ENCODE measurements at places on chromosomes 6 and 20.

- DNase-seq: no peak
Observed at GRCh38 chr6:167113935-167114910, 8.7 kb upstream of the CCR6 start.

GRCh38 chr20:673603-674001 lies 2.0 kb downstream of the SCRT2 start:
- DNase-seq: no peak

DNA sequence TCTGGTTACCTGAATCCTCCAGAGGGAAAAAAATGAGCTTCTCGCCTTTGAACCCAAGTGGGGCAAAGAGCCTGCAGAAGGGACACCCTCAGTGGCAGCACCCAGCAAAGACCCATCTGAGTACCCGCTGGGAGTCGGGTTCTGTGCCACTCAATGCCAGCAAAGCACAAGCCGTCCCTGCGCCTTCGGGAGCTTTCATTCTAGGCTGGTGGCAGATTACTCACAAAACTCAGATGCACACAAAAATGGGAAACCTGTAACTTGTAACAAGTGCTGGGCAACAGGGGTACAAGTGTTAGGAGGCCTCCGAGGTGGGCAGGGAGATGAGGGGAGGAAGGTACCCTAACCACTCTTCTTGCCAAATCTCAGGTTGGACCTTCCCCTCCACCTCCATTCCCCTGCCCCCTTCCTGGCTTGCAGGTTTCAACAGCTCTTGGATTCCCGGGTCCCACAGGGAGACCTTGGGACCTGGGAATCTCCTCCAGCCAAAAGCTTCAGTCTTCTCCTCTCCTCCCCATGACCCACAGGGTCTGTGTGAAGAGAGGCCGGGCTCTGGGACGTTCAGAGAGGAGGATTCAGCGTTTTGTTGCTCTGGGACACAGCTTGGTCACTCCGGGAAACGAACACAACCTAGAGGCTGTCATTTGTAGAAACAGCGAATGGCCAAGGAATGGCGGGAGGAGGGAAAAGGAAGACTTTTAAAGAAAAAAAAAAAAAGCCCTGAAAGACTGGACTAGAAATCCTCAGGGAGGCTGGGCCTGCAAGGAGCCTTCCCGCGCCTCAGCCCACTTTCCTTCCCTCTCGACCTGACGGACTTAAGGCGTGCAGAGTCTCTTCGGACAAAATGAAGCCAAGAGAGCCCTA lies 1.2 kb upstream of the PARD6B start:
- DNase-seq: no peak

GRCh38 chr6:40556023-40556422 lies 31.1 kb downstream of the LRFN2 start:
- DNase-seq: no peak

GRCh38 chr20:39654171-39654570 lies 692.0 kb downstream of the DHX35 start:
- no peak for DNase-seq

DNA sequence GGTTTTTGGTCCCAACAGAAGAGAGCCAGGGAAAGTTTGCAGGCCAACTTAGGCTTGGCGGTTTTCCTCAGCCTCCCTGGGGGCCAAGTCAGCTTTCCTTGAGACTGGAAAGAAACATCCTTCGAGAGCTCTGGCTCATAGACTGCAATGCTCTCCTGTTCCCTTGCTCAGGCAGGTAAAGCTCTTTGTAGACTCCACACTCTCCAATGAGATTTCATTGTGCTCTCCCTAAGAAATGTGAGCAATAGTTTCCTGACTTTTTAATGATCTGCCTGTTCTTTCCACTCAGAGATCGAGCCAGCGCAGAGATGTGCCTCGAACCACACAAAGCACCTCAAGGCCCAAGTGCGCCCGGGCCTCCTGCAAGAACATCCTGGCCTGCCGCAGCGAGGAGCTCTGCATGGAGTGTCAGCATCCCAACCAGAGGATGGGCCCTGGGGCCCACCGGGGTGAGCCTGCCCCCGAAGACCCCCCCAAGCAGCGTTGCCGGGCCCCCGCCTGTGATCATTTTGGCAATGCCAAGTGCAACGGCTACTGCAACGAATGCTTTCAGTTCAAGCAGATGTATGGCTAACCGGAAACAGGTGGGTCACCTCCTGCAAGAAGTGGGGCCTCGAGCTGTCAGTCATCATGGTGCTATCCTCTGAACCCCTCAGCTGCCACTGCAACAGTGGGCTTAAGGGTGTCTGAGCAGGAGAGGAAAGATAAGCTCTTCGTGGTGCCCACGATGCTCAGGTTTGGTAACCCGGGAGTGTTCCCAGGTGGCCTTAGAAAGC lies 13.9 kb downstream of the TNFAIP3 start:
- no peak for DNase-seq

GRCh38 chr20:54669040-54669363 lies 193.6 kb downstream of the DOK5 start:
- DNase-seq: no peak

DNA sequence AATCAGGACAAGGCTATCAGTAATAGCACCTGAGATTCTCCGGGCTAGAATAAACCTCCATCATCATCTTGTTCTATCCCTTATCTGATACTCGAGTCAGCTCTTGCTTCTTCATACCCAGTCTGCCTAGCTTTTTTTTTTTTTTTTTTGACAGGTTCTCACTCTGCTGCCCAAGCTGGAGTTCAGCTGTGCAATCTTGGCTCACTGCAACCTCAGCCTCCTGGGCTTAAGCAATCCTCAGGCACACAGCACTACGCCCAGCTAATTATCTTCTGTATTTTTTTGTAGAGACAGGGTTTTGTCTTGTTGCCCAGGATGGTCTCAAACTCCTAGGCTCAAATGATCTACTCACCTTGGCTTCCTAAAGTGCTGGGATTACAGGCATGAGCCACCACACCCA lies 19.5 kb downstream of the SRSF6 start:
- DNase-seq: no peak

DNA sequence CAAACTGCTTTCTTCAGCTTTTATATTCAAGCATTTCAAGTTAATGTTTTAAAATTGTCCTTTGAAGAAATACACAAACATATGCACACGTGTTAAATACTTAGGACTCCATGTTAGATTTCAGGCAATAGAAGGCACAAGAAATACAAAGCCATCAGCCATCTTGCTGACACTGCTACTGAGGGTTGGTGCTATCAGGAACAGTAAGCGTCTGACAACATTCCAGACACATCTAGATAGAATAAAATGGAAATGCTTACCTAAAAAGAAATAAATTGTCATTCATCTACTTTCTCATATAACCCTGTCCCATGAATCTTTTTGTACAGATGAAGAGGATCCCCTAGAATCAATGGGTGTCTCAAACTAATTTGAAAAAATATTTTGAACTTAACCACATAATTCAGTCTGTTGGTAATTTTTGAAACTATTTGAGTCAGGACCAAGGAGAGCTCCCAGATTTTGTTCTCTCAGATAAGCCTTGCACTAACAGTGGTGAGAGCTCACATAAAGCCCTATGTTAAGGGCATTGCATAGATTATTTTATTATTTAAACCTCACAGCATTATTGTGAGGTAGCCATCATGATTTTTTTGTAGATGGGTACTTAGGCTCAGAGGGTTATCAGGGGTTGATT lies 631.1 kb upstream of the POU3F2 start:
- no peak for DNase-seq

GRCh38 chr6:139888681-139889122 lies 514.3 kb upstream of the CITED2 start:
- DNase-seq: no peak

DNA sequence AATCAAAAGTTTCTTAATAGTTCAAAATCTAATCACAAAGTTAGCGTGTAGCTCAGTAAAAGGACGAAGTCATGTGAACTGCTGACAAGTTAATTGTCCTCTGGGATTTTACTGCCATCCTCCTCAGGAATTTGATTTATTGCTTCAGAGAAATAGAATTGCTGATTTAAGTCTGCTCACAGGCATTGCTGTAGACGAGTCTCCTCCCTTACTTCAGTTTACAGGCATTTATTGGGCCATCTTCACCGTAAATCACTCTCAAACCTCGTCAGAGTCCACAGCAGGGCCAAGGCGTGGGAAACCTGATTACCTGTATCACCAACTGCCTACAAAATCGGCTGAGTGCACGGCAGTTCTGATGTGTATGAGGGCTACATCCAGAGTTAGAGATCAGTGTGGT lies 119.1 kb upstream of the PDE10A start:
- no peak for DNase-seq

GRCh38 chr6:56749632-56750151 lies 107.0 kb upstream of the DST start:
- no peak for DNase-seq

GRCh38 chr6:147974376-147974775 lies 368.3 kb upstream of the SASH1 start:
- no peak for DNase-seq

- DNase-seq: no peak
Observed at GRCh38 chr20:61925555-61926252, 140.0 kb downstream of the TAF4 start.

DNA sequence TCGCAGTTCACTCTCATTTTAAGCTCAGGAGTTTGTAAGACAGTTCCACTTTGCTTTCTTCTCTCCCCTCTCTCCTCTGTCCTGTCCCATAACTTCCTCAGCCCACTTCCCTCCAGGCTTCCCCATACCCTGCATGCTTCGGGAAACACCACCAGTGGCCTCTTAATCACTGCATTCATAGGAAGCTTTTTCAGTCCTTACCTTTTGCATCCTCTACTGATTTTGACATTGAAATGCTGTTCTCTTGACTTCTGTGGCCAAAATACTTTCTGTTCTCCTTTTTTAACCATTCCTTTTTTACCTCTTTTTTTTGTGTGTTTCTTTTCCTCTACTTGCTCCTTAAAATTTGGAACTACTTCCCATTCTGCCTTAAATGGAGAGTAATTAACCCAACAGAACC lies 69.7 kb downstream of the HIVEP1 start:
- no peak for DNase-seq

- DNase-seq: no peak
Observed at GRCh38 chr6:167341665-167342655, 17.1 kb downstream of the TTLL2 start.

DNA sequence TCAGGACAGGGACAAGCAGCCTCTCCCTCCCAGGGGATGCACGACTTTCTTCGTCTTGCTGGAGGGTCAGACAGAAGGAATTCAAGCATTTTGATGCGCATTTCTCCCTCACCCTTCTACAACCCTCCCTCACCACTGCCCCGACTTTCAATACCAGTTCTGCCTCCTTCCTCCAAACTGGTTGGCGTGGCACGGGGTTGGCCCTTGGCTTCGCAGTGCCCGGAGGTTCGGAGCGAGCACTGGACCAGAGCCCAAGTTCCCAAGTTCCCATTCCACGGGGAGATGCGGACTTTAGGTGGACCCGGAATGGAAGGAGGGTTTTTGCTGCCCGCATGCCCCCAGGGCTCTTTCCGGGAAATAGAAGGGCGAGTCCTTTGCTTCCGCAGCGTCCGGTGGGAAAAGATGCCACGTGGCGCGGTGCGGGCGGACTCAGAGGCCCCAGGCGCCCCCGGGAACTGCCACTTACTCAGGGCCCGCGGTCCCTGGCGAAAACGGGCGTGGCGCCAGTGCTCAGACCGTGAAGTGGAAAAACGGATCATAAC lies 8.0 kb upstream of the LAMP5 start:
- DNase-seq: no peak

GRCh38 chr6:169146521-169146920 lies 107.1 kb downstream of the THBS2 start:
- DNase-seq: no peak

DNA sequence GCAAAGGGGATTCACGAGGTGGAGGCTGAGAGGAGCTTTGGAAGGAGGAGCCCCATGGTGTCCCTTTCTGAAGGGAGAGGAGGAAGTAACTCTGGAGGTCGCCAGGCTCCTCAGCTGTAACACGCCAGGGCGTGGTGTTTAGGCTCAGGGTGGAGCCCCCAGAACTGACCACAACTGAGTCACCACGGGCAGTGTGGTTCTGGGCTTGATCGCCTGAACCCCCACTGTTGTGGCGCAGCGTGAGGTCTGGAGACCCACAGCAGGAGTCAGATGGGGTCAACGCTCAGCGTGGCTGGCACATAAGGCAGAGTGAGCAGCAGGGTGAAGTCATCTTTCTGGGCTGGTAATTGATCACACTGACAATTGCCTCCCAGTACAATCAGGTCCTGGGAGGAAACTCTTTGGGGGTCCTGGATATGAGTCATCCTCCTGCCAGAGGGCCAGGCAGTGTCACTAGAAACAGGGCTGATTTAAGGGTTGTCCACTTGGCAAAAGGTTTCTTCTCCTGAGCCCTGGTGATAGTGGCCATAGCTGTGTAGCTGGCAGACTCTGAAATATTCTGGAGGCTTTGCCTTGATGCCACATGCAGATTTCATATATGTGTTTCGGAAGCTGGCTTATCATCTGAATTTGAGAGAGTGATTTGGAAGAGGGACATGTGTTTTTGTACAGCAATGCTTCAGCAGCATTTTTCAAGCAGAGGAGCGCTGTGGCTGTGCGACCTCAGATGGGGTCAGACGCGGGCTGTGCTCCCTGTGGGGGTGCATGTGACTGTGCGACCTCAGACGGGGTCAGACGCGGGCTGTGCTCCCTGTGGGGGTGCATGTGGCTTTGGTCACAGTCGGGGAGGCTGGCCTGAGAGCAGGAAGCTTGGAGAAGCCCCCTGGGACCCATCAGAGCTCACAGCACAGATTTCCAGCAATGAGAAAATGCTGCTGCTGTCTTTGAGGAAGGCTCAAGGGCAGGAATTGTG lies 50.0 kb downstream of the SYNJ2 start:
- peak; percentile 89 for DNase-seq

GRCh38 chr20:5170341-5170740 lies 43.5 kb downstream of the CDS2 start:
- no peak for DNase-seq

GRCh38 chr6:85418059-85418458 lies 31.8 kb upstream of the NT5E start:
- no peak for DNase-seq

GRCh38 chr6:66499851-66500250 lies 792.8 kb upstream of the EYS start:
- no peak for DNase-seq

DNA sequence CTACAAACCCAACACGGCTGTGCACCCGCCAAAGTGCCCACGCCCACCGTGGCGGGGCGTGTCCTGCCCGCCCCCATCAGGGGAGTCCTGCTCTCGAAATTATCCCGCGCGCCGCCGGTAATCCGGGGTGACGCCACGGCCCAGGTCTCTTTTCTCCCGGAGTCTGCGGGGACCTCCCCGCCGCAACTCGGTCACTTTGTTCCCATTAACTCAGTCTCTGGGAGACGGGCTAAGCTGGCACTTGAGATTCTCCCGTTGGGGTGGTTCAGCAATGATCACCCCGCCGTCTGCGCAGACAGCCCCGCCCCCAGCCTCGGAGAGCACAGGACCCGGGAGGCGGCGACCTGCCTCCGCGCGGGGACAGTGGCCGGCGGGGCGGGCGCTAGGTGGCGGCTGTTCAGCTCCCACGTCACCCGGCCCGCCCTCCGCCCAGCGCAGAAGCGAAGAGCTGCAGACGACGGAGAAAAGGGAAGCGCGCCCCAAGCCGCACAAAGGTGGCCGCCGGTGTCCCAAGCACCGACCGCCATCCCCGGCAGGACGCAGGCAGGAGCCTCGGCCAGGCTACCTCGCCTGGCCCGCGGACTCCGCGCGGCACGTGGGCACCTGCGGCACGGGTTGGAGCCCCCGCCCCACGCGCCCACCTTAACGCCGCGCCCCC lies 31.5 kb downstream of the SF3B5 start:
- peak; percentile 60 for DNase-seq

GRCh38 chr6:39344821-39345280 lies 22.3 kb upstream of the KCNK16 start:
- DNase-seq: no peak

GRCh38 chr6:149750136-149750609 lies 632 bp downstream of the PCMT1 start:
- DNase-seq: peak; percentile 80

- DNase-seq: peak; percentile 11
Observed at GRCh38 chr20:57526087-57526884, 1.3 kb upstream of the CTCFL start.

- DNase-seq: no peak
Observed at GRCh38 chr6:70099732-70100131, 203.2 kb downstream of the COL9A1 start.
